Right atrium auricular region (tissue), 2 donors: ENCODE measurements at places on chromosomes 7 and 10. TPM values are rescaled to one million over a fixed set of nuclear protein-coding genes. Genes with fewer than 3 reads are reported as not detected.

GRCh38 chr7:150357270-150357669 lies 11.4 kb upstream of the REPIN1 start:
- DNase-seq, result no peak

- DNase-seq, result no peak
Observed at GRCh38 chr7:77858278-77858677, 59.7 kb downstream of the PHTF2 start.

- DNase-seq, result no peak
Observed at GRCh38 chr10:14353291-14353913, 22.7 kb upstream of the FRMD4A start.

DNA sequence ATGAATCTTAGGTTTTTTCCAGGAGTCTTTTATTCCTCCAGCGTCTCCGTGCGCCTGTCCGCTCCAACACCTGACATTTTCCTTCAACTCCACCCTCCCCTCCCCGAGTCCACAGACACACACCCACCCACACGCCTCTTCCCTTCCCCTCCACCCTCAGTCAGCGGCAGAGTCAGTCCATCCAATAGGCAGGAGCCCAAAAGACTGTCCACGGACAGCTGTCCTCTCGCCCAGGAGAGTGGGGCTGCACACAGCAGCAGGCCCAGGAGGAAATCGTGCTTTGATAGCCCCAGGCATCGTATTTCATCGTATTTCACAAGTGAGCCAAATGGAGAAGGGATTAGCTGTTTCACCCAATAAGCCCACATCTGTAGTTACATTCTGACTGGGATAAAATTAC lies 285.1 kb downstream of the ZEB1 start:
- no peak for DNase-seq

GRCh38 chr10:107032700-107033401 lies 131.7 kb downstream of the SORCS1 start:
- DNase-seq, result no peak

- DNase-seq, result peak; percentile 68
Observed at GRCh38 chr7:28530175-28530802, 118.0 kb downstream of the CREB5 start.

DNA sequence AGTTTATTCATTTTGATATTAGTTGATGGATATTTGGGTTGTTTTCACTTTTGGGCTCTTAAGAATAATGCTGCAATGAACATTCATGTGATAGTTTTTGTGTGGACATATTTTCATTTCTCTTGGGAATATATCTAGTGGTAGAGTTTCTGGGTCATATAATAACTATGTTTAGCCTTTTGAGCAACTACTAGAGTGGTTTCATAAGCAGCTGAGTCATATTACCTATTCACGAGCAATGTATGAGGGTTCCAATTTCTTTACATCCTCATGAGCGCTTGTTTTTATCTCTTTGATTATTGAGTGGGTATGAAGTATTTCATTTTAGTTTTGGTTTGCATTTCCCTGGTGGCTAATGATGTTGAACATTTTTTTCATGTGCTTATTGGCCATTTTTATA lies 182.6 kb downstream of the PON1 start:
- DNase-seq, result no peak

DNA sequence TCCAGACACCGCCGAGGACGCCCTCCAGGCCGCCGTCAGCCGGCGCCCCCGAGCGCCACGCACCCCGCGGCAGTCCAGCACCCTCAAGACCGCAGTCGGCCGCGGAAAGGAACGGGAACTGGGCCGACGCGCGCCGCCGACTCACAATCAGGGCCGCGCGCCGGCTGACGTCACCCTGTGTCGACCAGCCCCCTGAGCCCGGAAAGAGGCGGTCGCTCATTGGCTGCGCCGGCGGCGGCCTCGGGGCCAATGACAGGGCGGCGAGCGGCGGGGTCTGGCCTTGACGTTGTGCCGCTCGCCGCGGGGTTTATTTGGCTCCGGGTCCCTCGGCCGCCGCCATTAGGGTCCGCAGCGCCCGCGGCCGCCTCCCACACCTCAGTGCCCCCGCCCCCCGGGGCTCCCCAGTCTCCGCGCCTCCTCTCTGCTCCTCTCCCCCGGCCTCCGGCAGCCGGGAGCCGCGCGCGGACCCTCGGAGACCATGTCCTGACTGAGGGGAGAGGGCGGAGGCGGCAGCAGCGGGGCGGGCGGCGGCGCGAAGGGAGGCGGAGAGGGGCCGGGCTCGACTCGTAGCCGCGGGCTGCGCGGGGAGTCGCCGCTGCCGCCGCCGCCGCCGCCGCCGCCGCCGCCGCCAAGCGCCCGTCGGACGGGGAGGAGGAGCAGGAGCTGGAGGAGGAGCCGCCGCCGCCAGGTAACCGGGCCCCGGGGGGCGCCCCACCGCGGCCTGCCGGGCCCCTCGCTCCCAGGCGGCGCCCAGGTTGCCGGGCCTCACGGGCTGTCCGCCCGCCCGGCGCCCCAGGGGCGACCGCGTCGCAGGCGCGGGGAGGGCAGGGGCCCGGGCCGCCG lies 25.1 kb upstream of the ZRANB1 start:
- peak; percentile 99 for DNase-seq

DNA sequence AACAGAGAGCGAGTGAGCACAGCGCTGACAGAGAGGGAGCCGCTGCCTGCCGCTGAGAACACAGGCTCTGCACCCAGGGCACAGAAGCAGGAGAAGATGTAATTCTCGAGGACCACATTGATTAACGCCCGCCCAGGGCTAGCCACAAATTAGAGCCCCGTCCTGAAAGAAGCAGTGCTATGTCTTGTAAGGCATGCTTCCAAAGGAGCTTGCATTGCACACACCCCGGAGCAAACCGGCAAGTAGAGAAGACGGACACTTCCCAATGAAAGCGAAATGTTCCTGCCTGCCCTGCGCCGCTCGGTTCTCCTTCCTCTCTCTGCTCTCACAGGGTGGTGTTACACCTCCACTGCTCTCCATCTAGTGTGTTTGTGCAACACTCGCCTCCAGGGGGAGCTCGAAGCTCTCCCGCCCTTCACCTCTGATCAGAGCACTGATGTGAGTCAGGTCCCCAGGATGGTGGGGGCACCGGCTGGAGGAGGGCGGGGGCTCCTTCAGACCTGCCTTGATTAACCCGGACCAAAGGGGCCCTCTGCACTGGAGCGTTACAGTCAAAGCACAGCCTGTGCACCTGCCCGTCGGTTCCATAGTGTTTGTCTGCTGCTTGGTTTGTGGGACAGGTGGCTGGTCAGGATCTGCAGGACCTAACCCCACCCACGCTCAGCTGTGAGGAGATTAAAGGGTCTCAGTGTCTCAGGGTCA lies 316.5 kb downstream of the ADARB2 start:
- no peak for DNase-seq

GRCh38 chr10:44961230-44961571 lies 1.6 kb downstream of the RASSF4 start:
- DNase-seq, result peak; percentile 57

DNA sequence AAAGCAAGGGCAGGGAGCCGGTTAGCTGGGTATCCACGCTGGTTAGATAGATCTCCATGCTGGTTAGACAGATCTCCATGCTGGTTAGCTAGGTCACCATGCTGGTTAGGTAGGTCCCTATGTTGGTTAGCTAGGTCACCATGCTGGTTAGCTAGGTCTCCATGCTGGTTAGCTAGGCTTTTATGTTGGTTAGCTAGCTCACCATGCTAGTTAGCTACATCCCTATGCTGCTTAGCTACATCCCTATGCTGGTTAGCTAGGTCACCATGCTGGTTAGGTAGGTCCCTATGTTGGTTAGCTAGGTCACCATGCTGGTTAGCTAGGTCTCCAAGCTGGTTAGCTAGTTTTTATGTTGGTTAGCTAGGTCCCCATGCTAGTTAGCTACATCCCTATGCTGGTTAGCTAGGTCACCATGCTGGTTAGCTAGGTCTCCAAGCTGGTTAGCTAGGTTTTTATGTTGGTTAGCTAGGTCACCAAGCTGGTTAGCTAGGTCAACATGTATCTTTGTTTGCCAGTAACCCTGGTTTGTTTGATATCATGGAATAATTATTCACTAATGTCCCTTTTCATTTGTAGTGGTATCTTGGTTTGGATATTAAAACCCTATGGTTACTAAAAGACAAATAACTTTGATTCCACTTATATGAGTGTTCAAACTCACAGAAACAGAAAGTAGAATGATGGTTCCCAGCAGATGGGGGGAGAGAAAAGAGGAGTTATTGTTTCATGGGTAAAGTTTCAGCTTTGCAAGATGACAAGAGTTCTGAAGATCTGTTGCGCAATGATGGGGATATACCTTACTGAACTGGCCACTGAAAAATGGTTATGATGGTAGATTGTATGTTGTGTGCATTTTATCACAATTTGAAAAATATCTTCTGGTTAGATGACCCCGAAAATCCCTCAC lies 136.2 kb downstream of the PRPF18 start:
- DNase-seq, result no peak

GRCh38 chr10:122243550-122243949 lies 27.5 kb upstream of the BTBD16 start:
- DNase-seq, result no peak

GRCh38 chr10:29914986-29915785 lies 144.2 kb downstream of the JCAD start:
- DNase-seq, result no peak

Gene ECHS1
- total RNA-seq, result 89.8 TPM

Gene PTN
- total RNA-seq, result 8.6 TPM

Gene CADPS2
- total RNA-seq, result 19.9 TPM

Gene EVX1
- not detected for total RNA-seq

Gene HOXA5
- total RNA-seq, result 0.24 TPM

Gene MINPP1
- total RNA-seq, result 10.6 TPM
